CD14-positive monocyte (primary cell): ENCODE measurements at places on chromosomes 12 and 14.

DNA sequence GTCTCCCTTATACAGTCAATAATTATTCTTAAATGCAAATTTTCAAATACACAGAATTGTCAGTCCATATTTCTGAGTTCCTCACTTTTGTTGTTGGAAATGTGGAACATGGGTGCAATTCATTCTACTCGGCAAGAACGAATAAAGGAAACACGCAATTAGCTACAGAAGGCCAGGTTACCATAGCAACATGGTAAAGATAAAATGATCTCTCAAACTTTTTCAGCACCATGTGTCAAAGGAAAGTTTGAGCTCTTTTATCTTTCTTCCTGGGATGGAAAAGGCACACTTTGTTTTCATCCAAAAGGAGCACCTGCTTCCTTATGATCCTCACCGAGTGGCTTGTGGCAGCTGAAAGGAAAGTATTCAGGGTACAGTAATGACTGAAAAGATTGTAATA is 595.0 kb downstream of the RPS29 start:
- no peak for DNase-seq

DNA sequence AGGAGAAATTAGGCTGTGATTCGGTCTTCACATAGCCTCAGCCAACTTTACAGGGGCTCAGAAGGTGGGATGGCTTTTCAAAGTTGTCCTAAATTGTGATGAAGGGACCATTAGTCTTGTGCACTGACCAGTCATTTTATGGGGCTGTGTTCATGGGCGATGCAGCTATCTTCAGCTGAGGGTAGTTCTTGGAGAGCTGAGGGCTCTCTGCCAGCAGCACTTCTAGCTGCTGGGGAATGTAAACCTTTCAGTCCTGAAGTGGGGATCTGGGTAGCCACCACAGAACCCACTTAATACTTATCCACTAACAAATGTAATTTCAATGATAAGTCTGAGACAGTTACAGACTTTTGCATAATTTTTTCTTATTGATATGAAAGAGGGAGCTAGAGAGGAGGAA is 270.6 kb downstream of the AEBP2 start:
- DNase-seq = no peak

- DNase-seq = no peak
These were observed 120.0 kb downstream of the SCARB1 start for GRCh38 chr12:124743479-124744272.

GRCh38 chr12:131774576-131775391 is 53.4 kb upstream of the MMP17 start:
- DNase-seq = no peak

DNA sequence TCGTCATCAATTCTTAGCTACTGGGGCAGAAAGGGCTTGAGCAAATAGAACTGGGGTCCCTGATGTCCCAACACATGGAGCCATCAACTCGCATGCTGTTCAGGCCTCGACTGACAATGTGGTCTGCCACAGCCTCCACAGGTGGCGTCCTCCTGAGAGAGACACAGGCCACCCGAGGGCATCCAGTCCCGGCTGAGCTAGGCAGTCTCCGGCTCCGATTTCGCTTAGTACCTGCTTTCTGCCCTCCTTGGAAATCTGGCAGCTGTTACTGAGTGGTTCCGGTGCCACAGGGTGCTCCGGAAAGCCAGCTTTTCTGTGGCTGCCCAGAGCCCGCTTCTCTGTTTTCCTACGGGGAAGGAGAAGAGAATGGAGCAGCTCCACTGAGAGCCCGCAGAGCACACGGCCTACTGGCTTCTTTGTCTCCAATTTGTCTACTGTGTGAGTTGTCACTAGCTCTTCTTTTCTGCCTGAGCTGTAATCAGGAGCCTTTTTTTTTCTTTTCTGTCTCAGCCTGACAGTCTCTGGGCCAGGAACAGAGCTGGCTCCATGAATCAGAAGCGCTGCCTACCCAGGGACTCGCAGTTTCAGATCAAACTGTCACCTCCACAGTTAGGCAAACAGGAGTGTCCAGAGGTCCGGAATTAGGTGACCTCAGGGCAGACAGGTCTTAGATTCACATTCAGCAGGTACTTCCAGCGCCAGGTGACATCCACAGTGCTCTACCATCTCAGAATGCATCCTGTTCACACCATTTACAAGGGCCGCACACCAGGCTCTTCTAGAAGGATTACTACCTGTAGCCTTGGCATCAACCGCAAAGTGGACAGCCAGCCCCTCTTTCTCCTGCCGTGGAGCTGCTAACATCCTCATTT is 73.3 kb downstream of the MOK start:
- DNase-seq = no peak

GRCh38 chr12:53128780-53129569 is 25.7 kb downstream of the SOAT2 start:
- DNase-seq = peak; percentile 38

- peak; percentile 49 for DNase-seq
These were observed 52.2 kb downstream of the ATF7IP start for GRCh38 chr12:14417715-14418114.

DNA sequence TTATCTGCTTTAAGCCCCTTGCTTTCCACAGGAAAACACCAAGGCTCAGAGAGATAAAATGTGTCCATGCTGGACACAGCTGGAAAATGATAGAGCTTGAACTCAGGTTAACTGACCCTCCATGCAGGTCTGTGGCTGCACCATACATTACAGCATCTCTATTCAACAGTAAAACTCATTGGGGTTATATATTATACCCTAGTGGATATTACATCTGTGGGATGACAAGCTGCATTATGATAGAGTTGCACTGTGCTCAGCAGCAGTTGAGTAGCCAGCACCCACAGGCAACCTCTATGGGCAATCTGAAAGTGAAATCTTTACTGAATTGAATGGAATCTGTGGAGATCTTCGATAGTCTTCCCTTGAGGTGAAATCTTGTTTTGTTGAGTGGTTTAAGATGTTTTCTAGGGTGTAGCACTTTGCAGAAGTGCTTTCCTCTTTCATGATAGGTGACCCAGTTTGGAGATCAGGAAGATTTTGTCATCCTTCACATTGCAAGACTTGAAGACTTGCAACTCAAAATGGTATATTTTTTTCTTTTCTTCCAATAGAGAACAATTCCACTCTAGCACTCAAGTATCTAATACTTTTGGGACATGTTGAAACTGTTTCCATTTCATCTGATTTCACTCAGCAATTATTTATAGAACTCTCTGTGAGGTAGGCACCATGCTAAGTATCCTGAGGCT is 389.2 kb downstream of the RAD51B start:
- no peak for DNase-seq

GRCh38 chr12:99009654-99010296 is 364.7 kb downstream of the APAF1 start:
- no peak for DNase-seq

GRCh38 chr12:118370601-118371000 is 2.1 kb downstream of the TAOK3 start:
- no peak for DNase-seq

GRCh38 chr14:76874734-76875133 is 48.5 kb downstream of the LRRC74A start:
- DNase-seq = no peak

GRCh38 chr12:98594050-98594835 is 757 bp downstream of the SLC25A3 start:
- DNase-seq = peak; percentile 56

GRCh38 chr12:78060186-78060585 is 229.5 kb downstream of the NAV3 start:
- no peak for DNase-seq

DNA sequence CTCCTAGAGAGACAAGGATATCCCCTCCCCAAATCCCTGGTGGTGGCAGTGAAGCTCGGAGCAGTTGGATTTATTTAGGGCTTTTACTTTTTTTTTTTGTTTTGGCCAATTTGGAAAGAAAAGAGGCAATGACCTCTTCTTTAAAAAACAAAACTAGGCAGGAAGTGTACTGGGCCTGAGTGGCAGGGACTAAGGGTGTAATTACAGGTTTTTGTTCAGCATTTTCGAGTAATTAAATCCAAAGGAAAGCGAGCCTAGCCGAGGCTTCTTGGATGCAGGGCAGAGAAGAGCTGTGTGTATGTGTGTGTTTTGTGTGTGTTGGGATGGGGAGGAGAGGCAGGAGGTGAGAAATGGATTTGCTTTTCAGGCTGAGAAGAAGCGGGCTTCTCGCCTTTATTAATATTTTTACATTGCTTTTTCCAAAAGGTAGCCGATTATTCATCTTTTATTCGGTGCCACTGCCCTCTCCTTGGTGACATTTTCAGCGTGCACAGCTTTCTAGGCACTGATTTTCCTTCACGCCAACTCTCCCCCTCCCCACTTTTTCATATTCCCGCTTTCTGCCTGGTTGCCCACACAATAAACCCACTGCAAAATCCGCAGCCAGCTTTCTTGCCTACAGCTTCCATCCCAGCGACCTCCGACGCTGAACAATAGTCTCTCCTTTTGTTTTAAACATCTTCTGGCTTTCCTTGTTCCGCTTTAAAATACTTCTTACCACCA is 8.9 kb upstream of the IRF2BPL start:
- DNase-seq = no peak

- peak; percentile 51 for DNase-seq
These were observed 1317.6 kb downstream of the TMEM121 start for GRCh38 chr14:106843951-106844483.

- DNase-seq = no peak
These were observed 18.5 kb downstream of the GLTP start for GRCh38 chr12:109861689-109862314.

DNA sequence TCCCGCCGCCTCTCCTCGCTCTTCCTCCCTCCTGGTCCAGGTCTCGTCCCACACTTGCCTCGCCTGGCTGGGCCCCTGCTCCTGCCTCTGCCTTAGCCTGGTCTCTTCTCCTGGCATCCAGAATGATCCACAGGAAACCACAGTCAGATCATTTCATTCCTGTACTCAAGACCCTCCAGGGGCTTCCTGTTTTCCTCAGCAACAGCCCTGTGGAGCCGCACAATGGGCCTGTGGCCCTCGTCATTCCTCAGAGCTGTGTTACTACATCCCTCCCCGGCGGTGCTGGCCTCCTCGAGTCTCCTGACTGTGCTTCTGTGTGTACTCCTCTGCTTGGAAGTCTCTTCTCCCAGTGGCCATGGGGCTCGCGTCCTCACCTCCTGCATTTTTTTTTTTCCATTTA is 20.1 kb downstream of the ATP6V0A2 start:
- DNase-seq = no peak

DNA sequence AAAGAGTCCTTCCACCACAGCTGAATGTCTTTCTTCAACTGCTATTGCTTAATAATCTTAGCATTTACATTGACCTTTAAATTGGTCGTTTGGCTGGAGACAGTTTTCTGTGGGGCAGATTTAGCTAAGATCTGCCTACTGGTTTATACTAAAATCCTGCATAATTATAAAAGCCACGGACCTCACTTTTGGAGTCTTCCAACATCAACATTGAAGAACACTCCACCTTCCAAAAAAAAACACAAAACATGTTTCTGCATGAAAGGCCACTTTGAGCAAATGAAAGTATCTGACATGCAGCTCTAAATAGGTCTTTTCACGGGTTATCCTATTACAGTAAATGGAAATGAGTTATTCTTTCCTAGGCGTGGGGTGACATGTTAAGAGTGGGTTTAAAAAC is 57.0 kb upstream of the KRR1 start:
- no peak for DNase-seq

- no peak for DNase-seq
These were observed 29.5 kb downstream of the TSPAN8 start for GRCh38 chr12:71128191-71128788.

DNA sequence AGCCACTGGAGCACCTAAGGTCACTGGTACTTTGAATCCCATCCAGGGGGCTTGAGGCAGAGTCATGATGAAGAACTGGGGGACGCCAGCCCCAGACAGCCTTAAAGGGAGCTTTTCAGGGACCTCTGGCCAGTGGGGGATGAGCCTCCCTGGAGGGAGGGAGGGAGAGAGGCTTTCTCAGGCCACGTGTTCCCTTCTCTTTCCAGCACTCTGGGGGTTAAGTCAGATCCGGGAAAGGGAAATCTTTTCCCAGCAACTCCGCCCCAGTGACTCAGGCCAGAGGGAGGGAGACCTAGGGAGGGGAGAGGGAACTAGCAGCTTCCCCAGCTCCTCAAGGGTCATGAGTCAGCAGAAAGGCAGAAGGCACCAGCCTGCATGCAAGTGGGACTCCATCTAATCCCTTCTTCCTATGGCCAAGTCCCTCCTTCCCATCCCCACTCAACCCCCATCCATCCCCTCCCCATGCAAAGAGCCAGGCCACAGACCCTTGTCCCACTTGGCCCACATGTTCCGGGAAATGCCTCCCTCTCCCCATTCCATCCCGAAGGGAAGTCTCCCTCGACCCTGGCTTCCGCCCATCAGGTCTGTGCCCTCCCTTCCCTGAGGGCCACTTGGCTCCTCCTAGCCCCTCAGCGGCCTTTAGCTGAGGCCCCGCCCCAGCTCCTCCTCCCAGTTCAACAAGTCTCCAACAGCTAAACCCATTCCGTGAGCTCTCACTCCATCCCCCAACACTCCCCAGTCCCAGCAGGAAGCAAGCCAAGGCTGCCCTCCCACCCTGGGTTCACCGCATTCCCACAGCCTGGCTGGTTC is 5.6 kb downstream of the TNFRSF1A start:
- peak; percentile 90 for DNase-seq

GRCh38 chr14:58077621-58078020 is 74.4 kb downstream of the ARMH4 start:
- no peak for DNase-seq

DNA sequence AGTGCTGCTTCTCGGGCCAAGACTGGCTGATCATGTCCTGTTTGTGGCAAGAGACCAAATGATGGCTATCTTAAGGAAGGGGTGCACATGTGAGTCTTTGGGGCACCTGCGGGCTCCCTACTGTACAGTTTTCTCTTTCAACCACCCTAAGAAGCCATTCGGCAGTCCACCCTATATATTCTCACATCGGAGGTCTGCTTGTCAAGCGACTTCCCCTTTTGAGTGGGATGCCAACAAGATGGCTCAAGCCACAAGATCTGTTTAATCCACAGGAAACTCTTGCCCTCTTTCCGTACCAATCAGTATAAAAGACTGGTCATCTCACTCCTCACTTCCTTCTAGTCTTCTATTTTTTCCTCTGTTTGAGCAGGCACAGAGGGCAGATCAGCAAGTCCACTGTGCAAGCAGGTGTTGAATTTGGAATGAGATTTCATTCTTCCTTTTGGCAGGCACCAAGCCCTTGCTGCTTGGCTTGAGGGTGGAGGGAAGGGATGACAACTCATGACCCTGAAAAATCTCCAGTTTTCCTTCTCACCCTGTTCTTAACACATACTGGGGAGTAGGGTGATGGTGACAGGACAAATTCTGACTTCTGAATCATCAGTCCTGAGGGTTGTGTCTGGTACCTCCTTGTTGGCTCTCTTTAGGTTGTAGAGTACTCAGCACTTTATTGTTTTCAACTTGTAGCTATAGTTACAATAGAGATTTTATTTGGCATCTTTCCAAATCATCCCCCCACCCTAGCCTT is 17.6 kb downstream of the LACRT start:
- no peak for DNase-seq

DNA sequence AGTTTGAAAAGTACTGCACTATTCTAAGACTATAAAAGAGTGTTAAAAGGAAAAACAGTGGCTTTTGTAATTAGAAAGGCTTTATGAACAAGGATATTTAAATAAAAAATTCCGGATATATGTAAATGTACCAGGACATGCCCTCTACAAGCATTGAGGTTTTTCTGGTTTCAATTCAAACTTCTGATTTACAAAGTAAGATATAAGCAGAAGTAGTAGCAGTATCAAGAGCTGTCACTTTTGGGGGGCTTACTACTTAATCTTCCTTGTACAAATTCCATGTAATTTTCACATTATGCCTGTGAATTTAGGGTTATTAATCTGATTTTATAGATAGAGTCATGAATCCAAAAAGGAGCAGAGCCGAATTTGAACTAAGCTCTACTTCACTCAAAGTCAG is 170.3 kb upstream of the ATP2B1 start:
- DNase-seq = no peak

- DNase-seq = peak; percentile 99
These were observed 16.9 kb downstream of the ASB2 start for GRCh38 chr14:93959239-93960107.

GRCh38 chr14:101705733-101706508 is 55.6 kb upstream of the PPP2R5C start:
- DNase-seq = peak; percentile 45
